Tibial nerve (tissue), 4 donors: ENCODE measurements at places on chromosomes 4 and X. TPM values are rescaled to one million over a fixed set of nuclear protein-coding genes. Genes with fewer than 3 reads are reported as not detected.

The RAB9B gene
- 4.8 TPM for total RNA-seq

The APELA gene
- not detected for total RNA-seq

The CXCL11 gene
- not detected for total RNA-seq

The DCAF4L1 gene
- total RNA-seq = under 0.01 TPM

- H3K4me3 ChIP-seq = no peak overlapping the region
- no peak for DNase-seq
- no peaks in the 10 kb centered on the region for H3K36me3 ChIP-seq
- no peak overlapping the region for H3K27ac ChIP-seq
- H3K27me3 ChIP-seq = no peaks in the 10 kb centered on the region
- no peaks in the 10 kb centered on the region for H3K4me1 ChIP-seq
These were observed 18.3 kb upstream of the DUSP9 start for GRCh38 chrX:153628665-153629064.

DNA sequence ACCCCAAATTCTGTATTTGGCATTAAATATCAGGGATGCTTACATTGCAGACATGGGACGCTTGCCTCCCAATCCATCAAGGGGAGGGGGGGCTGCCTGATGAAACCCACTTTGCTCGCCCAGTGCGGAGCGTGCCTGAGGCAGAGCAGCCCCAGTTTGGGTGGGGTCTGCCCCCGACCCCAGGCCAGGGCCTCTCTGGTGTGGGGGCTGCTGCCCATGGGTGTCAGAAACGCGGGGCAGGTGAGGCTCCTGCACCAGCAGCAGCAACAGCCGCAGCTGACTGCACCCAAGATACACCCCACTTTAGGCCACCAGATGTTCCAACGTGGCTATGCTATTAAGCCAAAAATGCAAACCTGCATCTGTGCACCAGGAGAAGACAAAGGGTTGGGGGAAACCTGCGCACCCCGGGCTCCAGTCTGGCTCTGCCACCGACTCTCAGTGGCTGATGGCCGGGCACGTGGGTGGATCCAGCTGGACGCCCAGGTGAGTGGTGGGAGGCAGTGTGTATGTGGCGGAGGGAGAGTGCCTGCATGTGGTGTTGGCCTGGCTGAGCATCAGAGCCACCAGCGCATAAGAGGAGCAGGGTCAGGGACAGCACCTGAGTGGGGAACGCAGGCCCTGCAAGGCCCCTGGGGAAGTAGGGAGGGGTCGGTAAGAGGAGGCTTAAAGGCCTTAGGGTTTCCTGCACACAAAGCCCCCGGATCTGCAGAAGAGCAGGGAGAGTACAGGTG is 86.2 kb downstream of the ABLIM2 start:
- H3K4me1 ChIP-seq = no peaks in the 10 kb centered on the region
- H3K27ac ChIP-seq = no peak overlapping the region
- DNase-seq = no peak
- no peaks in the 10 kb centered on the region for H3K27me3 ChIP-seq
- no peak overlapping the region for H3K4me3 ChIP-seq

The C4orf50 gene
- total RNA-seq = not detected

GRCh38 chr4:78692822-78693170 is 83.4 kb upstream of the BMP2K start:
- no peak overlapping the region for H3K4me3 ChIP-seq
- no peak for DNase-seq
- no peaks in the 10 kb centered on the region for H3K27me3 ChIP-seq

The SSX4 gene
- not detected for total RNA-seq

The PLP1 gene
- 326 TPM for total RNA-seq

DNA sequence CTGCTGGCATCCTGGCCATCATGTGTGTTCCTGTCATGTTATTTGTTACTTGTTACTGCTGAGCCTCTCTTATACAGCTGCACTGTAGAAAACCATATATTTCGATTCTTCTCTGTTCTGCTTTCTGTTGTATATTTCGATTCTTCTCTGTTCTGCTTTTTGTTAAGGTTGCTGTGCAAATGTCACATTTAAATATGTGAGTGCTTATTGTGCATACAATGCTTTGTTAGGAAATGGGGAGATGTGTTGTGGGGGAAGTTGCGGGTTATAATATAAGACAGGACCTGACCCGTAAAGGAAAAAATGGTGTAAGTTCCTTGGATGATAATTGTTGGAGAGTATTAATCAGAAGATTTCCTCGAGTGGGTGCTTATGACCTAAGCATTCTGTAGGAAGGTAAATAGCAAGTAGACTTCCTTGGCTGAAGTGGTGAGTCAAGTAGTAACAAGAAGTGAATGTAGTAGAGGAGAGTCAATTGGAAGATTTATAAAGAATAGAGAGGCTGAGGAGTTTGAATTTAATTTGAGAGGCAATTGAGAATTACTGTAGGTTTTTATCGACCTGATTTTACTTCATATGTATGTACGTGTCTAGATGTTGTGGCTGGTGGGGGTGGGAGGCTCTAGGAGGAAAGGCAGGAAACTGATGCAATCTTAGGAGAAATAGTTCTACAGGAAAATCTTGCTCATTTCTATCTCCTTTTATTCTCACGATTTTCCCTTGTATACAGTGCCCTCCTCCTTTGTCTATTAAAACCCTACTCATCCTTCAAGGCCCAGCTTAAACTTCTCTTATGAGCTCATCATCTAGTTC is 8.5 kb downstream of the OGT start:
- no peak overlapping the region for H3K4me3 ChIP-seq
- no peak overlapping the region for H3K27ac ChIP-seq
- H3K4me1 ChIP-seq = peaks cover 75% of the 10 kb centered on the region

GRCh38 chrX:66602381-66602938 is 36.4 kb downstream of the EDA2R start:
- no peak for DNase-seq
- H3K4me1 ChIP-seq = no peaks in the 10 kb centered on the region
- H3K27me3 ChIP-seq = no peaks in the 10 kb centered on the region

The NAP1L3 gene
- total RNA-seq = 2.7 TPM

DNA sequence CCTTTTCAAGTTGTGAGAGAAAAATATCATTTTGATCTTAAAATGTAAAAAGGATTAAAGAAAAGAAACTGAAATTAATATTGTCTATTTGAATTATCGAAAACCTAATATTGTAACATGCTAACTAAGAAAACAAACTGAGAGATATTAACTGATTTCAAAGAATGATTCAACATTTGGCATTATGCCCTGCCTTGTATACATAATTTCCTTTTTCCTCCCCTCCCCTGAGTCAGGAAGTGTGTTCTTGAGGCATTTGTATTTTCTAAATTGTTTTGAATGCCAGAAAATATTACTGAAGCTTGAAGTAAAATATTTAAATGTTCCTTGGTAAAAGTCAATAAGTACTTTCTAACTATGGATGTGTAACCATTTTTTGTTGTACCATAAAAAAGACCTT is 49.4 kb downstream of the RPS6KA3 start:
- peaks cover 6% of the 10 kb centered on the region for H3K27me3 ChIP-seq
- H3K4me1 ChIP-seq = no peaks in the 10 kb centered on the region
- peak overlapping the region; percentile 14 for H3K27ac ChIP-seq
- H3K36me3 ChIP-seq = no peaks in the 10 kb centered on the region
- no peak overlapping the region for H3K4me3 ChIP-seq

DNA sequence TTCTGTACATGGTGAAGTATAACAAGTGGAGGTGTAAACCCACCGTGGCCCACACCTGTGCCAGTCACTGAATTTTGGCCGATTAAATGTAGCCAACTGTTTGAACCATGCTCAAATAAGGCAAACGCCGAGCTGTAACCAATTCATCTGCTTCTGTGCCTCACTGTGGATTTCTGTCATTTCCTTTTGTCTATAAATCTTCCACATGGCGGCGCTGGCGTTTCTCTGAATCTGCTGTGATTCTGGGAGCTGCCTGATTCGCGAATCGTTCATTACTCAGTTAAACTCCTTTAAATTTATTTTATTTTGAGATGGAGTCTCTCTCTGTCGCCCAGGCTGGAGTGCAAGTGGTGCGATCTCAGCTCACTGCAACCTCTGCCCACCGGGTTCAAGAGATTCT is 19.2 kb downstream of the SUPT20HL2 start:
- no peaks in the 10 kb centered on the region for H3K4me1 ChIP-seq
- H3K4me3 ChIP-seq = no peak overlapping the region
- H3K36me3 ChIP-seq = no peaks in the 10 kb centered on the region
- no peak overlapping the region for H3K27ac ChIP-seq
- H3K27me3 ChIP-seq = no peaks in the 10 kb centered on the region

The ATP6AP1 gene
- total RNA-seq = 59.7 TPM

GRCh38 chr4:183071222-183071621 is 27.8 kb upstream of the WWC2 start:
- no peaks in the 10 kb centered on the region for H3K36me3 ChIP-seq
- H3K27ac ChIP-seq = no peak overlapping the region
- no peak for DNase-seq
- H3K4me1 ChIP-seq = no peaks in the 10 kb centered on the region
- no peaks in the 10 kb centered on the region for H3K27me3 ChIP-seq

The PI4K2B gene
- 17.0 TPM for total RNA-seq

DNA sequence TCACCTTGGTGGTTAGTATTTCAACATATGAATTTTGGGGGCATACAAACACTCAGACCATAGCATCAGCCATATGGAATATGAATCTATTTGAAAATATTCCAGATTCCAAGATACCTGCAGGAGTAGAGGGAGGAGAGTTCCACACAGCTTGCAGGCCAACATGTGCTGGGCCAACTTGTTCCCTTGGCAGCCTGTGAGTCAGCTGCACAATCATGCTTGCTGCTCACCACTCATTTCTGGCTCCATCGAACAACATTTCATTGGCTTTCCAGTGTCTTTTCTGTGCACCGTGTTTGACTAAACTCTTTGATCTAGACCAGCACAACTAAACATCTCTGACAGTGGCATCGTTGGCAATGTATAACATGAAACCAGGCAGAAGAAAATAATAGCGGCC is 282.5 kb upstream of the RASGEF1B start:
- H3K36me3 ChIP-seq = no peaks in the 10 kb centered on the region
- no peak overlapping the region for H3K27ac ChIP-seq
- peaks cover 6% of the 10 kb centered on the region for H3K4me1 ChIP-seq
- no peak for DNase-seq

GRCh38 chr4:128168701-128169100 is 107.6 kb downstream of the LARP1B start:
- H3K36me3 ChIP-seq = no peaks in the 10 kb centered on the region
- DNase-seq = no peak
- no peak overlapping the region for H3K4me3 ChIP-seq
- H3K27me3 ChIP-seq = no peaks in the 10 kb centered on the region

DNA sequence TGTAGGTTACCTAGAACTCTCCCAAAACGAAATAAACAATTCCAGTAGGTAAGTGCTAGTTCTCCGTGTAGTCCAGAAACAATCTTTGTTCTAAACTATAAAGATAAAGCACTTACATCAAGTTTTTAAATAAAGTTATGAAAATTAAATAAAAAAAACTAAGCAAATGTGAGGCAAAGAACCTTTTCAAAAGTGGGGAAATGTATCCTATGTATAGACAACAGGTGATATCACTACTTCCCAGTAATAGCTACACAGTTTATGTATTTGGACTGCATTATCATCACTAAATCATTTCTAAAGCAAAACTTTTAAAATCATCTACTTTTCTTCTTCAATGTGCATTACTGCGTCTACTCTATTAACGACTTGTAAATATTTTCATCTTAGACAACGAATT is 2.0 kb downstream of the YTHDC1 start:
- H3K4me3 ChIP-seq = peak overlapping the region; percentile 67
- H3K27ac ChIP-seq = peak overlapping the region; percentile 98
- H3K4me1 ChIP-seq = no peaks in the 10 kb centered on the region
- H3K27me3 ChIP-seq = no peaks in the 10 kb centered on the region
- no peaks in the 10 kb centered on the region for H3K36me3 ChIP-seq

DNA sequence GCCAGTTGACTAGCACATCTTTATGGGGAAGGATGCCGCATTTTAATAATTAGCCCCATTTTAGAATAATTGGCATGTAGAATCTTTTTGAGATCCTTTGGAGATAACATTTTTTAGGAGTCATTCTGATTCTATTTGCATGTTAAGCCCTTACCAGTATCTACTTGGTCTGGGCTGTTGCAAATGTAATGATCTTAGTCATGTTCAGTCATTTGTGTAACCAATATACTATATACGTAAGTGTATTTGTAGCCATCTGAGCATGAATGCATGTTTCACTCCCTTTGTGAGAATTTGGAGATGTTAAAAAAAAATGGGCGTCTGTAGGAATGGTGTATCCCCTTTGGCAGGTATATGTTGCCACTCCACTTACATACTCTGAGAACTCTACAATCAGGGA is 119.1 kb downstream of the TEX13A start:
- H3K27me3 ChIP-seq = peaks cover 18% of the 10 kb centered on the region
- H3K36me3 ChIP-seq = no peaks in the 10 kb centered on the region
- no peak overlapping the region for H3K27ac ChIP-seq
